ENCODE measurements at places on chromosomes 3 and 15.

DNA sequence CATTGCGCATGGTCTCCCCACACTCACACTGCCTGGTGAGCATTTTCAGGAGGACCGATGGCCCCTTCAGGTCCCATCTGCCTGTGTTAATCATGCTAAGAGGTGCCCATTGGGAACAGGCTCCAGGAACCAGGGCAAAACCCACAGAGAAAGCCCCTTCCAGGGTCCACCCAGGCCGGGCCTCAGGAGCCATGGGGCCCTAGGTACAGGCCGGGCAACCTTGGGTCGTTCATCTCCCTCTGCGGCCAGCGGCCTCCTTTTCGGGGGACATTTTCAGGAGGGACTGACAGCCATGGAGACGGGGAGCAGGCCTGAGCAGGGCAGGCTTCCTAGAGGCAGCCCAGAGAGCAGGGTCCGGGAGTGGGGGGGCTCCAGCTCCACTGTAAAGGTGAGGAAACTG is 68.0 kb upstream of the TAMM41 start:
- no peak for DNase-seq

GRCh38 chr15:91376038-91376437 is 276.0 kb downstream of the SV2B start:
- no peak for DNase-seq

DNA sequence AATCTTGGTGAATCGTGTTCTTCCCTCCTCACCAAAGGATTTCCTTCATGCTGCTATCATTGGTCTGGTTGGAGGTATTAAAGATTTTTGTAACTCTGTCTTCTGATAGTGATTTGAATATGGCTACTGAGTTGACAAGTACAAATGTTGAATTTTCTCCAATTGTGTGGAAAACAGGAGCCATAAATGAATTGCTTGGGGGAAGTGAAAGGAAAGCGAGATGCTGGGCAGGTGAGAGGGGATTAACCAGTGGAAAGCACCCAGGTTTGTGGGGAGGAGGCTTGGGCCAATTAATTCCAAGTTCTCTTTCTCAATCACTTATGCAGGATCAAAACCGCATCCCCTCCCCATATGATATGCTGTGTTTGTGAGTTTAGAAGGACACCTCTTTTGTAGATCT is 372.5 kb downstream of the IL20RB start:
- DNase-seq = no peak

GRCh38 chr3:69353088-69353478 is 32.8 kb downstream of the FRMD4B start:
- DNase-seq = no peak

GRCh38 chr3:196044513-196044912 is 37.4 kb downstream of the TFRC start:
- DNase-seq = no peak

DNA sequence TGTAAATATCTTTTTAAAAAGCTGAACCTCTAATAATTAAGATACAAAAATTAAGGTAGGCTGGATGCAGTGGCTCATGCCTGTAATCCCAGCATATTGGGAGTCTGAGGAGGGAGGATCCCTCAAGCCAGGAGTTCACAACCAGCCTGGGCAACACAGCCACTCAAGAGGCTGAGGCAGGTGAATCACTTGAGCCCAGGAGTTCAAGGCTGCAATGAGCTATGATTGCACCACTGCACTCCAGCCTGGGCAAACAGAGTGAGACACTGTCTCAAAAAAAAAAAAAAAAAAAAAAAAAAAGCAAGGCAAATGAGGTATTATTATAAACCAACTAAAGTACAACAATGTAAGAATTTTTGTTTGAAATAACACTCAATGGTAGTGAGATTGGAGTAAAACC is 47.6 kb downstream of the EFHB start:
- DNase-seq = no peak

- DNase-seq = no peak
Measured at GRCh38 chr3:150061288-150062024, 90.8 kb upstream of the PFN2 start.

DNA sequence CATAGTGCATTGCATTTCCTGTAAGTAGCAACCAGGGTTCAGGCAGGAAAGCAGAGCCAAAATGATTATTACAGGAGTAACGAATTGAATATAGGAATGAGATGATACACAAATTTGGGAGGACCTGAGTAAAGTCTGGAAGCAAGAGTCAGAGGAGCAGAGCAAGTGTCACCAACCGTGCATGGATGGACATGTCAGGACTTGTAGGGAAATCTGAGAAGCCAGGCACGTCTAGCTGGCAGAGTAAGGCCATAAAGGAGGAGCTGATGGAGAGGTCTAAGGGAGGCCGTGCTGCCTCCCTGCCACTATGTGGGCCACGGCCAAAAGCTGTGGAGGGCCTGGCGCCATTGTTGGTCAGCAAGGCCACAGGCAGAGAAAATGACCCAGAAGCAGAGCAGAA is 22.4 kb downstream of the GJD2 start:
- DNase-seq = no peak

DNA sequence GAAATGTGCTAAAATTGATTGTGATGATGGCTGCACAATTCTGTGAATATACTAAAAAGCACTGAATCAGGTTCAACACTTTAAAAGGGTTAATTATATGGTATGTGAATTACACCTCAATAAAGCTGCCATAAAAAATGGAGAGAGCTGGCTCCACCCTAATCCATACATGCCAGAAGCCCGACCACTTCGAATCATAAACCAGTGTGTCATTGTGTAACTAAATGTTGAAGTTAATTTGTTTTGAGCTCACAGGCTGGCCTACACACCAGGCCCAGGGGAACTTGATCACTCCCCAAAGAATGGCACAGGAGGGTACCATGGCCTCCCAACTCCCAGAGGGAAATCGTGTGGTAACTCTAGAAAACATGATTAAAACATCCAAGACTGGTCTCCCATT is 14.0 kb downstream of the PLCD1 start:
- DNase-seq = no peak

DNA sequence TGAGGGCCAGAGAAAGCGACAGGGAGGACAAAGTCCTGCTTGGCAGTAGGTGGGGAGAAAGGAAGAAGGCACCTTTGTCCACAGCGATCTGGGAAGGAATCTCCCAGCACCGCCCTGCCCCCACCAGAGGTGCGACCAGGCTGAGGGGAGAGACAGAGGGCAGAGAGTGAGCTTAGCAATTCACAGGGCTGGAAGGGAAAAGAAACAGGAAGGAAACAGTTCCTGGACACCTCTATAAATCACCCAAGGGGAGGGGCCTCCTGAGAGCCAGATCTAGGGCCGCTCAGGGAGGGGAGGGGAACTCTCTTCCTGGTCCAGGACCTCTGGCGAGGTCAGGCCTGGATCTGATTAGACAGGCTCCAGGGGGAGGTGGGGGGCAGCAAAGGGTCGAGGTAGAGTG is 35.4 kb downstream of the RNU5B-1 start:
- no peak for DNase-seq

DNA sequence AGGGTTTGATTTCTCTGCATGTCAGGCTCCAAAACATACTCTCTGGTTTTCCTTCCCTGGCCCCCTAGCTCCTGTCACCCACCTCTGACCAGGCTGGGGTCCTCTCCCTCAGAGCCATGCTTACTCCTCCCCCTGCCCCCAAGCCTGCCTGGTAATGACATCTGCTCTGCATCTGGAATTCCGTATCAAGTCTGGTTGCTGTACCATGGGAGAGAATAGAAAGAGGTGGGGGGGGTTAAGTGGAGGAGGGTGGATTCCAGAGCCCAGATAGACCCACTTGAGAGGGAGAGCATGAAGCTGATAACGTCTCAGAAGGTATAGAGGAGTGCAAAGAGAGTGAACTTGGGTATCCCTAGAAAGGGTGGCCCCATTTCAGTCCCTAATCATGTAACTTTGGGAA is 4.2 kb downstream of the IGDCC4 start:
- no peak for DNase-seq

- DNase-seq = no peak
Measured at GRCh38 chr3:65126527-65127410, 439.0 kb upstream of the ADAMTS9 start.

DNA sequence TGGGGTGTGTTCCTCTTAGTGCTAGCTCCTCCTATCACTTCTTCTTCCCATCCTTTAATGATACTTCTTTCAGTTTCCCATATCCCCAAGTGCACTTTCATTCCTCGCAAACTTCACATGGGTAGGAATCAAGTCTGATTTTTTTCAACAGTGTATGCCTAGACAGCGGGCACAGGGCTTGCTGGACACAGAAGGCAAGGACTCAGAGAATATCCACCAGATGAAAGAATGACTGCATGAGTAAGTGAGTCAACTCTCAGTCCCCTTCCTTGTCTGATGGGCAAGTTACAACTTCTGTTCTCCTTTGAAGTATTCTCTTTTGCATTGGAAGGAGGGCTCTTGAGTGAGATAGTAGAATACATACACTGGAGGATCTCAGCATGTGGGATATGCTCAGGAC is 3.1 kb upstream of the SQOR start:
- no peak for DNase-seq

DNA sequence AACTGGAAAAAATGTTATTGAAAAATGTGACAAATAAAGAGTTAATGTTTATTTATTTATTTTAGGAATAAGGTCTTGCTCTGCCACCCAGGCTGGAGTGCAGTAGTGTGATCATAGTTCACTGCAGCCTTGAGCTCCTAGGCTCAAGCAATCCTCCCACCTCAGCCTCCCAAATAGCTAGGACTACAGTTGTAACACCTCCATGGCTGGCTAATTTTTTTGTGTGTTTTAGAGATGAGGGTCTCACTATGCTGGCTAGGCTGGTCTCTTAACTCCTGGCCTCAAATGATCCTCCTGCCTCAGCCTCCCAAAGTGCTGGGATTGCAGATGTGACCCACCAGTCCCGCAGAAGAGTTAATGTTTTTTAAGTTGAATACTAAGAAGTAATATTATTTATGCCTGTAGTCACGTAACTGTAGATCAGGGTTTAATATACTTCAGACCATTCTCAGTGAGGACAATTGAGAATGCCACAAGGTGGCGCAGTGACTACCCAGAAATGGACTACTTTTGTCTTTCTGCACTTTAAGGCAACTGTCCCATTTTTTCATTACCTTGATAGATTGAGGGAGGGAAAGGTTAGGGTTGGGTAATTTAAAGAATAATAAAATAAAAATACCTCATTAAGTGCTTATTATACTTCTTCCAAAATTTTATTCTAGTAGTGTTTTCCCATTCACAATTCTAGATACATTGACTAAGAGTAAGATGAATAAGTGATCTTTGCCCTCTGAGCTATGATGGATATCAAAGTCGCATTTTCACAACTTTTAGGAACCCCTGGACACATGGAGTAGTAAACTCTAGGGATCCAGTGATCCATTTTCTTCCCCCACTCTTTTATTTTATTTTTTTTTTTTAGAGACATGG is 6.0 kb downstream of the MUC13 start:
- DNase-seq = no peak

DNA sequence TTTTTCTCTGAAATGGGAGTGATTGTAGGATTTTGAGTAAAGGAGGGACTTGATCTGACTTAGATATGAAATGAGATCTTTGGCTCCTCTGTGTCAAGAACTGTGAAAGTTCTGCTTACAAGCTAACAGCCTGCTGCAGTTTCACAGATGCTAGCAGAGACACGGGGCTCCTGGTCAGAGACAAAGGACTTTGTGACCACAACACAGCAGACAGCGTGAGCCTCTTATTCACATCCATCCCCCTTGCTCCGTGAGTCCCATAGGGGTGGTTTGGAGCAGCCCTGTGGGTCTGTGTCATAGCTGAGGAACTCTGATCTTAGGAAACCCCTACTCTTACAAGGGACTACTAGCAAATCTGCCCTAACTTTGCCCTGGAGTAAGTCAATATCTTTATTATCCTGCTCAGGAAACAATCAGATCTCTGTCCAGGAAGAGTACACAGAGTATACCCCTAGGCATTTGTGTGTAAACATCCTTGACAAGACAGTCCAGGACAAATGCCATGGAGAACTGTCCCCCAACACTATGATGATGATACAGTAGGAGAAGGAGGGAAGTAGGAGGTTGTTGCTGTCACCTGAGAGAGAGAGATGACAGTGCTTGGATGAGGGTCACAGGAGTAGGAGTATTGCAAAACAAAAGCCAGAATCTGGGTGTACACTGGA is 80.0 kb downstream of the CLSTN2 start:
- DNase-seq = no peak

- no peak for DNase-seq
Measured at GRCh38 chr15:29632671-29633406, 189.4 kb downstream of the TJP1 start.

- DNase-seq = no peak
Measured at GRCh38 chr15:33029109-33029652, 165.3 kb downstream of the FMN1 start.

GRCh38 chr15:97759363-97759762 is 201.1 kb upstream of the ARRDC4 start:
- DNase-seq = no peak

DNA sequence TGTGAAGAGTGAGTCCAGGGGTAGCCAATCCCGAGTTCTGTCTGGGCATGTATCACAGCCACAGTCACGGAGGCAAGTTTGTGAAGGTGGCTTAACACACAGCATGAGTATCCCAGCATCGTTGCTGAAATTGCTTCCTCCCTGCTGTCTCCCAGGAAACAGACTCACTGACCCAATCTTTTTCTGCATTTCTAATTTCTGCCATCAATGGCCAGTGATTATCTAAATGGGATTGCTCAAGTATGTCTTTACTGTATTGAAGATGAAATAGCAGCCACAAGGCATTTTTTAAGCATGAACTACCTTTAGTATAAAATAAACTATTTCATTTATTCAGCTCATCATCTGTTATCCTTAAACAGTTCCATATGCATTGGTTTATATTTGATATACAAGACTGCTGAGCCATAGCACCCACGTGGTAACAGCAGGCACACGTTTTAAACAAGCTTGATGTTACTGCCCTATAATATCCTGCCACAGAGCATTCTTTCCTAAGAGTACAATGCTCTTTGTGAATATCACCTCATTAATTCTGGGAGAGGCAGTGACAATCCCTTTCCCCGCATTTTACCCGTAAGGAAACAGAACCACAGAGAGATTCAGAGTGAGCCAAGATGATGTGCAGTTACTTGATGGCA is 276.6 kb upstream of the THBS1 start:
- no peak for DNase-seq

- DNase-seq = no peak
Measured at GRCh38 chr15:78316283-78317083, 17.1 kb upstream of the SKIC8 start.

DNA sequence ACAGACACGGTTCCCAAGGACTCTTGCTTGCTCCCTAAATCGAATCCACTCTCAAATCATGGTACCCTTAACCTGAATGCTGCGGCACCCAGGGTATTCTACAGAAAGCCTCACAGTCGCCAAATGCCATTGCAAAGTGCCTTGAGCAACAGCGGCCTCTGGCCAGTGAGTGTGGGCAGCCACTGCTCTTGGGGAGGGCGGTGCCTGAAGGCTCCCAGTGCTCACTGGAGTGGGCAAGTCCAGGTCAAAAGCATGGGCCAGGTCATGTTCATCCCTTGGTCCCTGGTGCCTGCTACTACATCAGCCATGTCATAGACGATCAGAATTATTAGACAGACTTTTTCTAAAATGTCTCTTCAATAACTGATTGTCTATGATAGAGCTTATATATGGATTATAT is 82.5 kb downstream of the ADAMTS17 start:
- no peak for DNase-seq

GRCh38 chr3:180749322-180749721 is 70.0 kb upstream of the CCDC39 start:
- no peak for DNase-seq

- no peak for DNase-seq
Measured at GRCh38 chr3:55269636-55270035, 217.5 kb downstream of the WNT5A start.

GRCh38 chr3:118766306-118766669 is 268.4 kb downstream of the IGSF11 start:
- DNase-seq = no peak

GRCh38 chr3:140135461-140135860 is 200.5 kb downstream of the CLSTN2 start:
- no peak for DNase-seq

Measured in GOT3 (cell line).